ENCODE measurements at places on chromosomes 6 and 20. TPM values are rescaled to one million over a fixed set of nuclear protein-coding genes. Genes with fewer than 3 reads are reported as not detected.

- H3K27ac ChIP-seq = no peak overlapping the region
- no peaks in the 10 kb centered on the region for H3K4me1 ChIP-seq
- H3K4me3 ChIP-seq = no peak overlapping the region
- no peaks in the 10 kb centered on the region for H3K36me3 ChIP-seq
- H3K27me3 ChIP-seq = no peaks in the 10 kb centered on the region
Observed at GRCh38 chr20:38120625-38120988, 44.5 kb downstream of the TGM2 start.

- no peak overlapping the region for H3K4me3 ChIP-seq
- H3K4me1 ChIP-seq = no peaks in the 10 kb centered on the region
- no peaks in the 10 kb centered on the region for H3K27me3 ChIP-seq
Observed at GRCh38 chr20:32179515-32179914, 28.0 kb downstream of the PLAGL2 start.

DNA sequence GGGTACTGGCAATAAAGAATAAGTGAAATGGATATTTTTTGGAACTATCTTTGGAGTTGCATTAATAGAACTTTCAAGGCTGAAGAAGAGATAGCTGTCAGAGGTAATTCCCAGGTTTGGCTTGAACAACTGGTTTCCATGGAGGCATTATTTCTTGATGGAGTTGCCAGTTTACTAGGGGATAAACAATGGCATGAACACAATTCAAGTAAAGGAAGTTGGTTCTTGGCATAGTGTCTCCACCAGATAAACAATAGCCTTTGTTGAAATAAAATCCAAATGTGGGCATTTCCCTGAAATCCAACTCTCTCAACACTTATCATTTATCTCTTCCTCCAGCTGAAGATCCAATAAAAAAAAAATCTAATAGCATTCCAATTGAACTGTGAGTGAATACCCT lies 454.9 kb downstream of the C6orf118 start:
- no peaks in the 10 kb centered on the region for H3K27me3 ChIP-seq

GRCh38 chr20:63334356-63334755 lies 26.8 kb downstream of the CHRNA4 start:
- DNase-seq = no peak
- H3K27me3 ChIP-seq = no peaks in the 10 kb centered on the region
- H3K27ac ChIP-seq = no peak overlapping the region
- no peaks in the 10 kb centered on the region for H3K36me3 ChIP-seq
- no peaks in the 10 kb centered on the region for H3K4me1 ChIP-seq

The SAMD3 gene
- 2.7 TPM for total RNA-seq

GRCh38 chr6:136378888-136379287 lies 89.2 kb upstream of the BCLAF1 start:
- no peaks in the 10 kb centered on the region for H3K4me1 ChIP-seq
- no peak overlapping the region for H3K27ac ChIP-seq
- DNase-seq = no peak
- no peaks in the 10 kb centered on the region for H3K27me3 ChIP-seq
- peaks cover 5% of the 10 kb centered on the region for H3K36me3 ChIP-seq
- no peak overlapping the region for H3K4me3 ChIP-seq

DNA sequence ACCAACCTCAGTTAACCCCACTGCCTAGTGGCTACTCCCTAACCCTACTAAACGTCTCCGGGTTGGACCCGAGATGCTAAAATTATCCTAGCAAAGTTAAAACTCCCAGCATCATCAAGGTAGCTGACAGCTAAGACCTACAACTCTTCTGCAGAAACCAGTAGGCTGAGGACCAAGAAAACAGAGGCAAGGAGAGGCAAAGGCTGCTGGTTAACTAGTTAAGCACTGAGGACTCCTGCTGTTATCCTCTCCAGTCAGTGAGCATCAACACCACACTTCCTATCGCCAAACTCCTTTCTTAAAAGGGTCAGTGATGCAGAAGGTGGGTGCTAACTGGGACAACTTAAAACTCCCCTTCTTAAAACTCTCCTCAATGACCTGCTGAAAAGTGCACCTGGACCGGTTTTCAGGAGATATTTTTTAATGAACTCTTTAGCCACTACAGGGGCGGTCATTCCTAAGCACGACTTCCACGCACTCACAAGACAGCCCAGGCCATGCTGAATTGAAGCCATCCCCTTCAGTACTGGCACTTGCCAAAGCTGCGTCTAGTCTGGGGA lies 1.7 kb downstream of the TRERF1 start:
- H3K4me1 ChIP-seq = no peaks in the 10 kb centered on the region
- no peaks in the 10 kb centered on the region for H3K27me3 ChIP-seq
- no peak overlapping the region for H3K4me3 ChIP-seq
- H3K27ac ChIP-seq = no peak overlapping the region
- no peaks in the 10 kb centered on the region for H3K36me3 ChIP-seq

DNA sequence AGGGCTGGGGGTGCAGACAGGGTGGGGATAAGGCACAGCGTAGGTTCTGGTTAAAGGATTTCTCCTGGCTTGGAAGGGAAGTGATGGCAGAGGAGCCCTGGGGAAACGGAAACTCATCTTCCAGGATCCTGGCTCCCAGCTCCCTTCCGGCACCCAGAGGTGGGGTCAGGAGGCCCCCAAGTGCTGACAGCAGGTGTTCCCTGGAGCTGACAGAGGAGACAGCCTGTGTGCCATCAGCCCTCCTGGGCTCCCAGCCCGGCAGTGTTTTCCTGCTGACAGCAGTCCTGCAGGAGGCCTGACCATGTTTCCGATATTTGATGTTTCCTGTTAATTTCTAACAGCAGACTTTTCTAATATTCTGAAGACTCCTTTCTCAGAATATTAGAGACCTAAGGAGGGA lies 277.3 kb downstream of the TAF4 start:
- H3K4me3 ChIP-seq = no peak overlapping the region
- no peak overlapping the region for H3K27ac ChIP-seq
- no peak for DNase-seq
- no peaks in the 10 kb centered on the region for H3K4me1 ChIP-seq
- no peaks in the 10 kb centered on the region for H3K36me3 ChIP-seq
- no peaks in the 10 kb centered on the region for H3K27me3 ChIP-seq

The BMP7 gene
- 0.52 TPM for total RNA-seq

DNA sequence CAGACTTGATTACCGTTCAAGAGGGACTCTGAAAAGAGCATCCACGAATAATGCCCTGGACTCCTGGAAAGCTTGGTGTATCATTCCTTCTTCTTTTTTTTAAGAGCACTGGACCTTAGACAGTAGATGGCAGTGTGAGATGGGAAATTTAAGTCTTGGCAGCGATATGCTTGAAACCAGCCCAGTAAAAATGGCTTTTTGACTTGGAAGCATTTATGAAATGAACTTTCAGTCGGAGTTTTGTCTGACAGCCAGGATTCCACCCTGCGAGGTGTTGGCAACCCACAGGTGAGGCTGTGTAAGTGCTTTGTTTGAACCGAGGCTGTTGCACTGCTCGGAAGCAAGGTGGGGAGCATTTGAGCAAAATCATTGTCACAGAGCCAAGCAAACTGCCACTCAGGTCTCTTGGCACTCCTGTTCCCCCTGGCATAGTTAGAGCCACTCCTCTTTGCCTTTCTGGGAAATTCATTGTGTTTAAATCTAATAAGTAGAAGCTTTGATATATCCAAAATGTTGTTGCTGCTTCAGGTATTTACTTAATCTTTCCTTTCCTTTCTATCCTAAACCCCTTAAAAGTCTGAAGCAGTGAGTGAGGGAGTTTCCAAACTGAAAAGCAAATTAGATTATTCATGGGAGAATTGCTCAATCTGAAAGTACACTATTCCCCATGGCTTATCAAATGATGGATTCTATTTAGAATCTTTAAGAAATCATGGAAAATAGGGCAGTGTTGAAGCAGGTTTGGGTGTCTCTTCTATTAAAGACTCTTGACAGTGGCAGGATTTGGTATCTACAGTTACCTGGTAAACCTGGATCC lies 272.8 kb upstream of the SLC35B3 start:
- no peak for DNase-seq
- H3K36me3 ChIP-seq = no peaks in the 10 kb centered on the region
- peak overlapping the region; percentile 29 for H3K4me3 ChIP-seq
- H3K4me1 ChIP-seq = no peaks in the 10 kb centered on the region

DNA sequence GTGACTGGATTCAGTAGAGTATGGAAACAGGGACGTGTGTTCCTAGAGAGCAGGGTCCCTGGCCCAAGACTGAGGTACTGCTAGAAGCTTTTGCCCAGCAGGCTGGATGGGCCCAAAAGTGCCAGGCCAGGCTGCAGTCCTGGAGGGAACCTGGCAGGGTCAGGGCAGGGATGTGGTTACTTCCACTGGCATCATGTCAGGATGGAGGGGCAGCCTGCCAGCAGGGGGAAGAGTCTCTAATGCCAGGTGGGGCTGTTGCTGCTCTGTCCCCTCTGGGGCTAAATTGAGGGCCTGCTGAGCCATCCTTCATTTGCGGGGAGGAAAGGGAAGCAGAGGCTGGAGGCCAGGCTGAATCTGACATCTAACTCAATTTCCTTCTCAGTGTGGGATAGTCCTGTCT lies 17.2 kb downstream of the ZDHHC14 start:
- H3K4me1 ChIP-seq = no peaks in the 10 kb centered on the region
- no peak for DNase-seq
- no peak overlapping the region for H3K4me3 ChIP-seq
- H3K27ac ChIP-seq = no peak overlapping the region

DNA sequence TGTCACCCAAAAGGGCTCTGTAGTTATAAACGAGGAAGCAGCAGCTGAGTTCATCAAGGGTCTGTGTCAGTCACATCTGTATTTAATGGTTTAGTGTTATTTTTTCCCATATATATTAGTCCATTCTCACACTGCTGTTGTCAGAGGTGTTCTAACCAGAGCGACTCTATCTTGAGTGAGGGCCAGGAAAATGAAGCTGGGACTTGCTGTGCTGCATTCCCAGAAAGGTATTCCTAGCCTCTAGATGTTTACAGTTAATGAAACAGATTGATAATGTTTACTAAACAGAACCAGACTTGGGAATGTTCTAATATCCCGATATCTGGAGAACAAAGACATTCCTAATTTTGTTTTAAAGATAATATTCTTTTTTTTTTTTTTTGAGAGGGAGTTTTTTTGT lies 48.0 kb upstream of the SEC63 start:
- no peak for DNase-seq
- no peaks in the 10 kb centered on the region for H3K4me1 ChIP-seq
- no peaks in the 10 kb centered on the region for H3K27me3 ChIP-seq
- H3K36me3 ChIP-seq = no peaks in the 10 kb centered on the region
- no peak overlapping the region for H3K4me3 ChIP-seq

DNA sequence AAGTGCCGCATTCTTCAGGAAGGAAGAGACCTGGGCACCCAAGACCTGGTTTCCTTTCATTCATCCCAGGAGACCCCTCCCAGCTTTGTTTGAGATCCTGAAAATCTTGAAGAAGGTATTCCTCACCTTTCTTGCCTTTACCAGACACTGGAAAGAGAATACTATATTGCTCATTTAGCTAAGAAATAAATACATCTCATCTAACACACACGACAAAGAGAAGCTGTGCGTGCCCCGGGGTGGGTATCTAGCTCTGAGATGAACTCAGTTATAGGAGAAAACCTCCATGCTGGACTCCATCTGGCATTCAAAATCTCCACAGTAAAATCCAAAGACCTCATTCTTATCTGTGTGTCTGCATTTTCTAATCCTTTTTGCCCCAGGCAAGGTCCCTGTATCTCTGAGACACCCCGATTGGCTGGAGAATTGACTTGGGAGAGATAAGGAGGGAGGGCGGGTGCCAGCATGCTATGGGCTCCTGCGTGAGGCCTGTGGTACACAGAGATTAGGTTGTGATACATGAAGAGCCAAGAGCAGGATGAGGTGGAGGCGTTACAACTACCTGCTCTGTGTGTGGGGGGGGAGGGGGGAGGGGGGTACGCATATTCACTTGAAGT lies 4.8 kb downstream of the MUC21 start:
- H3K27me3 ChIP-seq = no peaks in the 10 kb centered on the region
- H3K4me1 ChIP-seq = no peaks in the 10 kb centered on the region
- DNase-seq = no peak
- no peaks in the 10 kb centered on the region for H3K36me3 ChIP-seq
- H3K27ac ChIP-seq = no peak overlapping the region

GRCh38 chr6:130838250-130838860 lies 11.1 kb downstream of the SMLR1 start:
- H3K27ac ChIP-seq = no peak overlapping the region
- no peak for DNase-seq
- H3K4me1 ChIP-seq = no peaks in the 10 kb centered on the region
- no peak overlapping the region for H3K4me3 ChIP-seq
- H3K36me3 ChIP-seq = peaks cover 4% of the 10 kb centered on the region
- no peaks in the 10 kb centered on the region for H3K27me3 ChIP-seq

The FAM162B gene
- total RNA-seq = 6.2 TPM

The FOXC1 gene
- 88.8 TPM for total RNA-seq

The RBPJL gene
- not detected for total RNA-seq

DNA sequence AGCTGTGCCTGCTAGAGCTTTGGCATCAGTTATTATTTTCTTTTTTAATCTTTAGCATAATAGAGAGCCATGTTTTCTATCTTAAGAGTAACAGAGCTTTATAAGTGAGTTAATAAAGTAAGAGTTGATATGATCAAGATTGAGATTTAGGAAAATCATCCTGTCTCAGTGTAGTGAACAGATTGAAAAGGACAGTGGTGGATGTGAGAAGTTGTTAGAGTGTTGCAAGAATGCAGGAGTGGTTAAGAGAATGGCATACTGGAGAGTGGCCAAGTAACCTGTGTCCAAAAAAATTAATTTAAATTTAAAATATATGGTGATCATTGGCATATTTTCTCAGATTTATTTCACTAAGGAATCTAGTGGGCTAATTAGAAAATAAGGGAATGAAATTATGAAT lies 629.3 kb downstream of the GRIK2 start:
- peaks cover 2% of the 10 kb centered on the region for H3K27me3 ChIP-seq
- no peak overlapping the region for H3K4me3 ChIP-seq
- no peaks in the 10 kb centered on the region for H3K4me1 ChIP-seq
- H3K36me3 ChIP-seq = no peaks in the 10 kb centered on the region
- no peak overlapping the region for H3K27ac ChIP-seq

DNA sequence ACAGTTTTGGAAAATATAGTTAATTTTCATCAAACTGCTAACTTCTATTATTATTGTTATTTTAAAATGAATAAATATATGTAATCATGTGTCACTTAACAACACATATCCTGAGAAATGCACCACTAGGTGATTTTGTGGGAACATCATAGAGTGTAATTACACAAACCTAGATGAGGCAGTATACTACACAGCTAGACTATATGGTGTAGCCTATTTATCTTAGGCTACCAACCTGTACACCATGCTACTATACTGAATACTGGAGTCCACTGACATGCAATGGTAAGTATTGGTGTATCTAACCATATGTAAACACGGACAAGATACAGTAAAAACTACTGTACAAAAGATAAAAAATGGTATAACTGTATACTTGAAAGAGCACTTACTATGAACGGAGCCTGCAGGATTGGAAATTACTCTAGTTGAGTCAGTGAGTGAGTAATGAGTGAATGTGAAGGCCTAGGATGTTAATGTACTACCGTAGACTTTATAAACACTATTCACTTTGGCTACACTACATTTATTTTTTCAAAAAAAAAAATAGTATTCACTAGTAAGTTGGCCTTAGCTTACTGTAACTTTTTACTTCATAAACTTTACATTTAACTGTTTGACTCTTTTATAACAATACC lies 72.4 kb downstream of the ASCC3 start:
- no peak overlapping the region for H3K27ac ChIP-seq
- DNase-seq = no peak
- no peaks in the 10 kb centered on the region for H3K36me3 ChIP-seq
- H3K27me3 ChIP-seq = no peaks in the 10 kb centered on the region
- no peaks in the 10 kb centered on the region for H3K4me1 ChIP-seq

The CEBPB gene
- 141 TPM for total RNA-seq

The KIF3B gene
- 26.6 TPM for total RNA-seq

GRCh38 chr6:146560607-146561006 lies 17.0 kb downstream of the RAB32 start:
- H3K4me1 ChIP-seq = no peaks in the 10 kb centered on the region
- no peaks in the 10 kb centered on the region for H3K27me3 ChIP-seq
- H3K4me3 ChIP-seq = no peak overlapping the region
- no peaks in the 10 kb centered on the region for H3K36me3 ChIP-seq
- DNase-seq = no peak

All from aorta (tissue), 5 donors.